ENCODE measurements at places on chromosomes 4 and X.

DNA sequence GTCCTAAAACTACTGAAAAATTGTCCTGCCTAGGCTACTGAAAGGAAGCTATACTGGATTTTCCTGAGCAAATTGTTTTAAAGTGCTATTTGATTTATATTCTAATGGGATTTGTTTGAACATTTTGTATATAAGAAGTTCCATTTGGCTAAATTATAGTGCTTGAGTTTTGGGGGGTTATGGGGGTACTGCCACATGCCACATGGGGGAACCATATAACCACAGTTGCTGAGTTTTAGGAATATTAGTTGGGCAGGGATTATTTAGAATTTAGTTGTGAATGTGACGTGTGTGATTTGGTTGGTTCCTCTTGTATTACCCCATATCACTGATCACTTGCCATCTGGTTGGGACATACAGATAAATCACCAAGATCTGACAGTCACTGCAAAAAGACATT is 224.5 kb upstream of the TAPT1 start:
- no peak for DNase-seq

- DNase-seq = peak; percentile 77
Observed at GRCh38 chr4:19748519-19749479, 502.9 kb upstream of the SLIT2 start.

DNA sequence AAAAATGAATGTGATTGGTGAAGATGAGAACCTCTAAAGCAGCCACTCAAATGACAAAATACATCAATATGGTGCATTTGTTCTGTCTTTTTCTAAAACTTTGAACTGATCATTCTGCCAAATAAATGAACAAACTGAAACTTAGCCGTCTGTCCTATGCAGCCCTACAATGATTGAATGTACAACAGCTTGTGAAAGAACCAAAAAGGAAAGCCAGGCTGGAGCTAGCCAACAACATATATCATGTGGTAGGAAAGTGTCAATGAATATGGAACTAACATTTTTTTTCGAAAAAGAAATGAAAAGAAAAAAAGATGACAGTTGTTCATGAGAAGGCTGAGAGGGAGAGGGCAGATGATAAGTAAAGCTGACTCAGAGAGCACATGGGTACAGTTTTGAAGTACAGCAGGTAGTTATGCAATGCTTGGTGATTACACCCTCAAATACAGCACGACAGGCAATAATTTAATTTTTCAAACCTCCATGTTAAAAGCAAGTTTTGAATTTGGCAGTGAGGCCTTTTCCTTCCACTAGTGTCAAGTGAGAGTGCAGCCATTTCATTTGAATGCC is 21.2 kb upstream of the SLC7A11 start:
- DNase-seq = no peak

- DNase-seq = peak; percentile 89
Observed at GRCh38 chrX:45771114-45771513, 570.4 kb upstream of the DIPK2B start.

DNA sequence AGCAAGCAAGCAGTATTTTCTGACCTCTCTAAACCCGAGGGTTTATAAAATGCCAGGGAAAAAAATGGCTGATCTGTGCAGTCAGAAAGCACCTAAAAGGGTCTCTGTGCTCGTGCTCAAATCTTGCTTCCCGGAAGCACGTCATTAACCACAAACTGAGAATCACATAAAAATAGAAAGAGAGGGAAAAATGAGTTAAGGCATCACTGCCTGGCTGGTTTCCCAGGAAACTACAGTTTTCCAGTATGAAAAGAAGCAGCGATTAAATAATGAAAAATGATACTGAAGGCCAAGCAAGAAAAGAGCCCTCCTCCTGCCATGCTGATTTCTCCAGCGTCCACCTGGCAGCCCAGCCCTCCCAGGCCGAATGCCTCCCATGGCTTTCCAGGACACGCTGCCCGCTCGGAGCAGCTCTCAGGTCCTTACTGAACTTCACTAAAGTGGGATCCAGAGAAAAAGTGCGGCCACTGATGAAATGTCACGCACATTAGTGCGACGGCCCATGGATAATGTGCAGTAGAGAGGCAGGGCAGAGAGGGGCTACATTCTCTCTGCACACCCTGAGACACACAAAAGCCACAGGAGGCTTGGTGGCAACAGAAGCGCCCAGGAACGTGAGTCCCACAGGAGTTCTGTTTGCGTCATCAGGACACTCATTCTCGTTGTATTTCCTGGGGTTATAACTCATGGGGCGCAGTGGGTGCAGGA is 80.4 kb downstream of the WFS1 start:
- no peak for DNase-seq

DNA sequence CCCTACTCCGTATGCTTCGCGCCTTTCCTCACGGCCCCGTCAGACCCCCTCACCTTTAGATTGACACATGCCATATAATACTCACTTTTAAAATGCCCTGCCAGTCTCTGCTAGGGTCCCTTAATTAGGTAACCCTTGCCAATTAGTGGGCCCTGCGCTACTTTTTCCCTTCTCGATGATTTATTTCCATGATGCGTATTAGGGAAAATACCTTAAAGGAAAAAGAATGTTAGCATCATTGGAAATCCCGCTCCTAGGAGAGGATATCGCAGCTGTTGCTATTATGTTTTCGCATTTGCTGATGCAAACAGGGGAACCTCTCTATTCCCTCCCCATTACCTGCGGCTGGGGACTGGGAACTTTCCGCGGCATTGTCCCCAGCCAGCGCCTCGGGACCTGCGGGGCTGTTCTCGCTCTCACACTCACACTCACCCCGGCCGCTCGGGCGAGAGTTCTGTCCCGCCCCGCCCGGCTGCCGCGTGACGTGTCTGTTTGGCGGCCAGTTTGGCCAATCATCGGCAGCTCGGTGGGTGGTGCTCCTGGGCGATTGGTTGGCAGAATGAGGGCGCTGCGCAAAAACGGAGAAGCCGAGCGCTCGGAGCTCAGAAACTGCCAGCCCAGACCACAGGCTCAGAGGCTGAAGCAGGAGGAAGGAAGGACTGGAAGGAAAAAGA is at the start of gene PCDH10:
Gene PCDH10 (plus strand): TSS at position 605 of the 674 bp plus-strand sequence. CDS start 847 bp downstream, outside the sequence.
- DNase-seq = peak; percentile 71

GRCh38 chr4:2063557-2064275 is 4.6 kb downstream of the NAT8L start:
- DNase-seq = no peak

DNA sequence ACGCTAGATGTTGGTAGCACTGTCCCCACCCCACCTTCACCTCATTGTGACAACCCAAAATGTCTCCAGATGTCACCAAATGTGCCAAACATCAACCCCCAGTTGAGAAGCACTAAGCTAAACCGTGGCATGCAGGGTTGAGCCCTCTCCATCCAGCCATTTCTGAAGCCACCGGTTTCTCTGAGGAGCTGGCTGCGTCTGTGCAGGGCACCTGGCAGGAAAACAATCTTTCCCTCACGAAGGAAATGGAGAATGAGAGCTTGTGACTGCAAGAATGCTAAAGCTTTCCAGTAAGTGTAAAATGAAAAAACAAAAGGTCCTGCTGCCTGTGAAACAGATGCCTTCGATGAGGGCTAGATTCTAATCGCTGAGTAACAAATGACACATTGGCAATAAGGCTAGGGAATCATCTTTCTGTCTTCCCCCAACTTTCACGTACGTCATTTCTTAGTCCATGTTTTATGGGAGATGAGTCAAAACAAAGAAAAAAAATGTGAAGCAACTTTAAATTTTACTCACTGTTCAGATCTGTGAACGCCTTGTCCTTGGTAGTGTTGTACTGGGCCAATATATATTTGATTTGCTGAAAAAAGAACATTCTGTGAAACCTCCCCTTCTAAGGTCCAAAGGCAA is 59.9 kb downstream of the PROM1 start:
- DNase-seq = no peak

DNA sequence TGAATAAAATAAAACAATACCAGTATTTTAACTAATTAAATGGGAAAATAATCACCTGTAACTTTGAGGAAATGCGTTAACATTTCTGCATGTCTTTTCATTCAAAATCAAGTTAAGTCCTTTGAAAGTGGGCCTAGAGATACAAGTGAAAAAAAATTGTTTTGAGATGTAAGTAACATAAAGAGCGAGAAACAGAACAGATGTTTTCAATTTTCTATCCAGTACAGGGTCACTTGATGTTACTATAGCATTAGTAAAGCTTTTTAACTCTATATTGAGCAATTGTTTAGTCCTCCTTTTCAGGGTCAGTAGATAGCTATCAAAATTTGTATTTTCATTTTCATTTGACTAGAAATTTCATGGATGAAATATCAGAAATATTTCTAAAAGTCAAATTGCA is 761.4 kb downstream of the CCSER1 start:
- no peak for DNase-seq

- no peak for DNase-seq
Observed at GRCh38 chr4:42914937-42915336, 22.4 kb downstream of the GRXCR1 start.

- DNase-seq = no peak
Observed at GRCh38 chr4:92104506-92104905, 199.3 kb upstream of the GRID2 start.

GRCh38 chr4:27276307-27277073 is 415.8 kb downstream of the STIM2 start:
- no peak for DNase-seq

DNA sequence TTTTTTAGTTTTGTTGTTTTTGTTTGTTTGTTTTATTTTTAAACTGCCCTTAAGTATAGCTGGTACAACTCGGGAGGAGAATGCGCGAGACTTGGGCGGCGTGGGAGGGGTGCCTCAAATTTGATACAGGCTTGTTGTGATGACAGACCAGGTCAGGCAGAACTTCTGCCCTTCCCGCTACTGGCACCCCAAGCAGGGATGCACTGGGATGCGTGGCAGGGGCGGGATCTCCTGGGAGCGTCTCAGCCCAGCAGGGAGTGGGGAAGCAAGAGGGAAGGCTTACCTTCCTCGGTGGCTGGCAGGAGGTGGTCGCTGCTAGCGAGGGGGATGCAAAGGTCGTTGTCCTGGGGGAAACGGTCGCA is 851 bp downstream of the SFRP2 start:
- no peak for DNase-seq

DNA sequence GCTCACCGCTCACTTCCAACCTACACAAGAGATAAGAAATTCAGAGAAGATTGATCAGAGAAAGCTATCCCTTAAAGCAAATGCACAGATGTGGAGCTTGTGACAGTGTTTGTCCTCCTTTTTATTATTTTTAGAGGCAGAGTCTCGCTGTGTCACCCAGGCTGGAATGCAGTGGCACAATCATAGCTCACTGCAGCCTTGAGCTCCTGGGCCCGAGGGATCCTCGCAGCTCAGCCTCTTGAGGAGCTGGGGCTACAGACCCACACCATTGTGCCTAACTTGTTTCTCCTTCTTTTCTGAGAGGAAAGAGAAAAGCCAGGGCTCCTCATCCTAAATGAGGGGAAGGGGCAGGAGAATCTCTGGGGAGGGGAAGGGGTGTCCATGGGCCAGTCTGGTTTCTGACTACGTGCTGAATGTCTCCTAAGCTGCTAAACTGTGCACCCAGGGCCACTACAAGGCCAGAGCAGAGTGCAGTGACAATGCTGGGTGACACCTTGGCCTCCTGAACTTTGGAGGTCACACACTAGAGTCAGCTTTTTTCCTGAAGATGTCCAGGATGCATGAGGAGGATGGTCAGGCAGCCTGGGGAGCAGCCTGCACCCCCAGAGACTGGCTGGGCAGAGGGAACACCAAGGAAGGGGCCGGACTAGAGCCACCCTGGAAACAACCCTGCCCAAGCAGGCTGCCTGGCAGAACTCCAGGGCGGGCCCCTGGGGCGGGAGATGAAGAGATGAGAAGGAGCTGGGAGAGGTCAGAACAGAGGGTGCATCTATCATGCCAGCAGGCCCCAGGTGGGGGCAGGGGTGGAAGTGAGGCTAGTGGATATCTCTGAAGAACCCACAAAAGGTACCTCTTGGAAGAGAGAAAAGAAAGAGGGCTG is 55.5 kb upstream of the PROM1 start:
- DNase-seq = no peak

- no peak for DNase-seq
Observed at GRCh38 chr4:475962-476361, 23.0 kb downstream of the ZNF721 start.

DNA sequence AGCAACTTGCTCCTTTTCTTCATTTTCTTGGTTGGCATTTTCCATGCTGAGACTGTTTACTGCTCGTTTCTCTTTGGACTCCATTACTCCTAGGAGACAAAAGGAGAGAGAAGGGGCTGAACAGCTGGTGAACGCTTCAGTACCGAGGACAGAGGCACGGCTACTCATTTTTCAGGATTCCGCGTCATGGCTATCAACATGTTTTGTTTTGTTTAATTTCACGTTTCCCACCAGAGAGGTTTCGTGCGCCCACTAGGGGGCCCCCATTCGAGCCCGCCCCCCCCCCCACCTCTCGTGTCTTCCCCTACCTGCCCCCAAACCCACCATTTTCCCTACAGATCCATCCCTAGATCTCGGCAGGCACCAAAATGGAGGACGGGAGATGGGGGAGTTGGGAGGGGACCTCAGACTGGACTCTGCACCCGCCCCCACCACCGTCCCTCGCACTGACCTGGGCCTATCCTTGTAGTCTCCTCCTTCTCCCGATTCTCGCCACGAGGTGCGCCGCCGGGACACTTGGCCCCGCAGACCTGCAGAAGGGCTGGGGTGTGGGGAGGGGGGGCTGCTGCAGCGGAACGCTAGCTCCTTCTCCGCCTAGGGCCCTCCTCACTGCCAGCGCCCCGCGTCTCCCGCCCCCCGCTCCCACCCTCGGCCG is 653 bp downstream of the BEX1 start:
- no peak for DNase-seq

DNA sequence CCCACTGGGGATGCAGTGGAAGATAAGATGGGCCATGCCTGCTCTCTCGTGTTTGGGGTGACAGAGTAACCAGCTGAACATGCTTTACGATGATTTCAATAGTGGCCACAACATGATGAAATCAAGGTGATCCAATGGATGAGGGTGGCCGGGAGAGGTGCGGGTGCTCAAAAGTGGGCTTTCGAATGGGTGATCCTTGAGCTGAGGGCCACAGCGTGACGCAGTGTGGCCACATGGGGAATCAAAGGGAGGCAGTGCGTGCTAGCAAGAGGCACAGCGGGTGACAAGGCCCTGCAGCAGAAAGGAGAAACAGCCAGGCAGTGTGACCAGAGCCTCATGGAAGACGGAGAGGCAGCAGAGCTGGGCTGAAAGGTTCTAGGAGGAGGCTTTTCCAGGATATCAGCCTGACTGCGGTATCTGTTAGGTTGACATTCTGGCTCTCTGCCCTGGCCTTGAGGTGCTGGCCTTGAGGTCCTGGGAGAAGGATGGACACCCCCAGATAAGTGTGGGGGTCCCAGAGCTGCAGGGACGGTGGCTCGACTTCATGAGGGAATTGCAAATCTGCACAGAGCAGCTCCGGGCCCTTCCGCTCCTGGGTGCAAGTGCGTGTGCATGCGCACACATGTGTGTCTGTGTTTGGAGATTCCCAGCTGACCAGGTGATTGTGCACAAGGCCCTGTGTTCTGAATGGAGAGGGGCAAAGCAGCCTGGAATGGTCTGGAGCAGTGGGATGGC is 38.0 kb upstream of the GPR78 start:
- no peak for DNase-seq

DNA sequence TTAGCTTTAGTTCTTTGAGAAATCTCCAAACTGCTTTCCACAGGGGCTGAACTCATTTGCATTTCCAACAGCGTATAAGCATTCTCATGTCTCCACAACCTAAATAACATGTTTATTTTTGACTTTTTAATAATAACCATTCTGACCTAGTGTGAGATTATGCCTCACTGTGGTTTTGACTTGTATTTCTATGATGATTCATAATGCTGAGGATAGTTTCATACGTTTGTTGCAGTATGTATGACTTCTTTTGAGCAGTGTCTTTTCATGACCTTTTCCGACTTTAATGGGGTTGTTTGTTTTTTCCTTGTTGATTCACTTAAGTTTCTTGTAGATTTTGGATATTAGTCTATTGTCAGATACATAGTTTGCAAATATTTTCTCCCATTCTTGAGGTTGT is 1833.0 kb upstream of the PCDH10 start:
- DNase-seq = no peak

- no peak for DNase-seq
Observed at GRCh38 chrX:40736170-40736505, 796 bp upstream of the MED14 start.
